ENCODE measurements at places on chromosomes 13 and 19.

DNA sequence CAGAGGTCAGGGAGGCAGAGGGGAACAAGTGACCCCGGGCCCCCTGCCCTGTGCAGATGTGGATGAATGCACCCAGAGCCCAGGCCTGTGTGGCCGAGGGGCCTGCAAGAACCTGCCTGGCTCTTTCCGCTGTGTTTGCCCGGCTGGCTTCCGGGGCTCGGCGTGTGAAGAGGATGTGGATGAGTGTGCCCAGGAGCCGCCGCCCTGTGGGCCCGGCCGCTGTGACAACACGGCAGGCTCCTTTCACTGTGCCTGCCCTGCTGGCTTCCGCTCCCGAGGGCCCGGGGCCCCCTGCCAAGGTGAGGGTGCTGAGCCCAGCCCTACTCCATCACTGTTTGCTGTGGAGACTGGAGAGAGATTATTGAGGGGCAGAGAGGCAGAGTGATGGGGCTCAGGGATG lies 9.9 kb downstream of the LTBP4 start:
- DNase-seq = no peak

DNA sequence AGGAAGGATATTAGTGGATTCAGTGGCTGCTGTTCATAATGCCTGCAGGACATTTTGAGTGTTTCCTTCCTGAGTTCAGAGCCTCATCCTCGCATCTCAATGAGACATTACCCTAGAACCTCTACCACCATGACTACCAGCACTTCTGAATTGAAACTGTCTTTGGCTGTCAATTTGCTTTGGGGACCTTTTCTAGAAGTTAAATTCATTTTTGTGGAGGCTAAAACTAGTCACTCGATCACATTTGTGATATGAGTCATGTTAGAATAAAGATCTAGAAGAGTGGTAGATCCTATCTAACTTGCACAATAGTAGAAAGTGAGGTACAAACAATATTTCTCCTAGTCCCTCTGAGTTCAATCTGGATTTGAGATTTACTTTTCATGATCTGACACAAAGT lies 124.9 kb downstream of the KCNRG start:
- no peak for DNase-seq

DNA sequence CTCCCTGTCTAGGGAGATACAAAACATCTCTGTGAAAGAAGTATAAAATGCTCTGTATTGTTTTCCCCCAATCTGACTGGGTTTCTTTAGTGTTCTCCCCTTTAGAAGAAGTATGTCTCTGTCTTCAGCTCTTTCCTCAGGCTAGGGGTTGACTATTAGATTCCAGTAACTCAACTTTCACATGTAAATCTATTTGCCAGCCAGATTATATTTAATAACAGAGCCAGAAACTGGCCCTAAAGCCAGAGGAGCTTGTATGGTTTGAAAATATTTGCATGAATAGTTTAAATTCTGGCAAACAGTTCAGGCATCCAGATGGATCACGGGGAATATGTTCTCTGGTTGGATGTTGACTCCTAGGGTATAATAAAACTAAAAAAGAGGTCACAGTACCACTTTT lies 22.3 kb upstream of the CYSLTR2 start:
- DNase-seq = no peak

DNA sequence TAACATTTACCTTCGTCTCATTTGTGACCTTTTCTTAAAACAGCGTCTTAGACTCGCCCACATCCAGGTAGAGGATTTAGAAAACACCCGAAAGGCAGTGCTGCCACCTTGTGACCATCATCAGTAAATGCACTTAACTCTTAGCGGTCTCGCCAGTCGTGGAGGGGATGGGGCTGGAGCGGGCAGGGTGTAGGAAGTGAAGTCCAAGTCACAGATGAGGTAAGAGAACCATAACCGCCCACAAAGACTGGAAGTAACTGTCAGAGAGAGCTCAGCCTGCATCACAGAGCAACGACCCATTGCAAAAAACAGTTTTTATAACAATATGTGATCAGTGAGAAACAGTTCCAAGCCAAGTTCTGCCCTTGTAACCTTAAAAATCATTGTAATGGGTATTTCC lies 10.7 kb upstream of the CEACAM3 start:
- peak; percentile 79 for DNase-seq

DNA sequence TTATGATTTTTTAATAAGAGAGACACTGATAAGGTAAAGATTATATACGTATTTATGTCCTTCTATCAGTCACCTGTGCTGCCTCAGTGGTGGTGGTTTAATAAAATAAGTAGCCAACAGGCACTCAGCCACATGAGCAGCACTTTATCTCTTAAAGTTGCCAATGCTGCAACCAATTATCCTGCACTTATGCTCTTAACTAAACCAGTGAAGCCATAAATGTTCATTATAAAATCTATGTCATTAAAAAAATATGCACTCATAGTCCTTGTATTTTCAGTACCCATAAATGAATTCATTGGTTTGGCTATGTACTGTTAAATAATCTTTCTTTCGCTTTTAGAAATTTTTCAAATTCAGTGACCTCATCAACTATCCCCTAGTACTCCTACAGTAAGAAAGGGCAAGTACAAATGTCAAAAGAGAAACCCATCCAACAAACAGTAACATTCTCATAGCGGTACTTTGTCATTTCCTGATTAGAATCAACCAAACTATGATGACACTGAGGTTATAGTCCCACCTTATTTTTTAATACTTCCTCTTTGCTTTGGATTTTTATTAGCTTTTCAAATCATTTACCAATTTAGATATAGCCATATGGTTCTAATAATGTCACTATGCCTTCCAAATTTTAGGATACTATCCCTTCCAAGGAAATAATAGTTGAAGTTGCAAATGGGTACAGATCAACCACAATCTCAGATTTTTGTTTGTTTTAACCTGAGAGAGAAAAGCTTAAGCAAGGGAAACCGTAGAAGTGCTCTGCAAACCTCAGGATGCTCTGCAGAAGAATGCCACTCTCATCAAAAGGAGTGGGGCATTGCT lies 190.9 kb downstream of the KLF12 start:
- DNase-seq = no peak

GRCh38 chr19:50203281-50204080 lies at the start of gene MYH14:
MYH14 (plus strand) TSS chr19:50203622; CDS start chr19:50210366, 6,744 bp downstream.
- peak; percentile 99 for DNase-seq

DNA sequence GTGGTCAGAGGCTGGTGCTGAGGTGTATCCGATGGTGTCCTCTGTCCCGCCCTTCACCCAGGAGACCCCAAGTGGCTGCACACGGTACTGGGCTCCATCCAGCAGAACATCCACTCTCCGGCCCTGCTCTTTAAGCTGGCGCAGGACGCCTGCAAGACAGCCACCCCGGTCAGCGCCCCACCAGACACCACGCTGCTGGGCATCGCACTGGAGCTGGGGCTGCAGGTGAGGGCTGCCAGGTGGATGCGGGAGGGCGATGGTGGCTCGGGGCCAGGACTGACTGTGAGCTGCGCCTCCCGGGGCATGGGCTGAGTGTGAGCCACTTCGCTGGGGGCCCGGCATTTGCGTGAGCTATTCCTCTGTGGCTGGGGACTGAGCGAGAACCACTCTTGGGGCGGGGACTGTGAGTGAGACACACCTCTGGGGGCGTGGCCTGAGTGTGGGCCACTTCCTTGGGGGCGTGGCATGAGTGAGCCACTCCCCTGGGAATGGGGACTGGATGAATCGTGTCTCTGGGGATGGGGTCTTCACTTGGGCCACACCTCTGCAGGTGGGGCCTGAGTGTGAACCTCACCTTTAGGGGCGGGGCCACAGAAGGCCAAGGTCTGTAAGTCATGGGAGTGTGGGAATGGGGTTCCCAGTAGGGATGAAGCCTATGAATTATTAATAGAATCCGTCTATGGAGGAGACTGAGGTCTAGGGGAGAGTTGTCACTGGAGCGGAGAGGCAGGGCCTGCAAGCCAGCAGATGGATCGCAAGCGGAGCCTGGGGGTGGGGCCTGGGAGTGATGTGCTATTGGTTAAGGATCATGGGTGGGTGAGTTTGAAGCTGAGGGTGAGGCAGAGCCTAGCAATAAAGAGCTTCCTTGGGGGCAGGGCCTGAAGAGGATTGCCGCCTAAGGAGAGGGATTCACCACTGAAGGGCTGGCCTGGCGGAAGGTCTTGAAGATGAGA lies 30.5 kb downstream of the ZSWIM4 start:
- DNase-seq = peak; percentile 83

DNA sequence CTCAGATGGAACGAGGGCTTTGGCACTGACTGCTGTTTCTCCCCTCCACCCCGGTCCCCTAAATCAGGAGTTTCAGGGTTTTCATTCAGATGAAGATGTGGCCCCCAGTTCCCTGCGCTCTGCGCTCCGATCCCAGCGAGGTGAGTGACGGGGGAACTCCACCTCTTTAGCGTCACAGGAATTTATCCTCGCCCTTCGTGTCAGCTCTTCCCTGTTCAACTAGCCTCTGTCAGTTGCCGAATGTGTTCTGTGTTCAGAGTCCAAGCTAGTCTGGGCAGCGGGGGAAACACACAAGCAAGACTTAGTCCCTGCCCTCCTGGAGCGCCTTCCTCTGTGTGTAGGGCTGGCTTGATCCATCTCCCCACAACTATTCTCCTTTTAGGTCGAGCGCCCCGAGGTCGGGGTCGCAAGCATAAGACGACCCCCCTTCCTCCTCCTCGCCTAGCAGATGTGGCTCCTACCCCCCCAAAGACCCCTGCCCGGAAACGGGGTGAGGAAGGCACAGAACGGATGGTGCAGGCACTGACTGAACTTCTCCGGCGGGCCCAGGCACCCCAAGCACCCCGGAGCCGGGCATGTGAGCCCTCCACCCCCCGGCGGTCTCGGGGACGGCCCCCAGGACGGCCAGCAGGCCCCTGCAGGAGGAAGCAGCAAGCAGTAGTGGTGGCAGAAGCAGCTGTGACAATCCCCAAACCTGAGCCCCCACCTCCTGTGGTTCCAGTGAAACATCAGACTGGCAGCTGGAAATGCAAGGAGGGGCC lies 1.8 kb downstream of the KMT2B start:
- no peak for DNase-seq

DNA sequence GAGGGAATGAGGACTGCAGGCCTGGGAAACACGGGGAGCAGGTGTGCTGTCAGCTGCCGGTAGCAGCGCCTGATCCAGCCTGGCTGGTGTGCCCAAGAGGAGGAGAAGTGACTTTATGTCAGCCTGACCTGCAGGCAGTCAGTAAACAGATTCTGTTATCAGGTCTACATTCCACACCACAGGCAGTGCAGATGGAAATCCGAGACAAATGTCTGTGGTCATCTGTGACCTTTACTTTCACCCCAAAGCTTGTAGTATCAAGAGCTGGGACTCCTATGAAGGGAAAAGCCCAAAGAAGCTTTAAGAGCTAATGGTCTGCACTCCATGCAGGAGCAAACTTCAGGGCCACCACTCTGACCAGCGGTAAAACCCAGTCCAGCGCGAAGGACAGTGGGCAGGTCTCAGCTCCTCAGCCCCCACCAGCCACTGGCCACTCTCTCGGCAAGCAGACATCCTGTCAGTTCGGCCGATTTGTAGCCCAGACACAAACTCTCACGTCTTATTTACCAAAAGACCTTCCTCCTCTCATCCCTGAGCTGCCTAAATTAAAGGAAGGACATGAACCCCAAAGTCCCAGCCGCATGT lies 7.7 kb downstream of the EPS15L1 start:
- DNase-seq = no peak

DNA sequence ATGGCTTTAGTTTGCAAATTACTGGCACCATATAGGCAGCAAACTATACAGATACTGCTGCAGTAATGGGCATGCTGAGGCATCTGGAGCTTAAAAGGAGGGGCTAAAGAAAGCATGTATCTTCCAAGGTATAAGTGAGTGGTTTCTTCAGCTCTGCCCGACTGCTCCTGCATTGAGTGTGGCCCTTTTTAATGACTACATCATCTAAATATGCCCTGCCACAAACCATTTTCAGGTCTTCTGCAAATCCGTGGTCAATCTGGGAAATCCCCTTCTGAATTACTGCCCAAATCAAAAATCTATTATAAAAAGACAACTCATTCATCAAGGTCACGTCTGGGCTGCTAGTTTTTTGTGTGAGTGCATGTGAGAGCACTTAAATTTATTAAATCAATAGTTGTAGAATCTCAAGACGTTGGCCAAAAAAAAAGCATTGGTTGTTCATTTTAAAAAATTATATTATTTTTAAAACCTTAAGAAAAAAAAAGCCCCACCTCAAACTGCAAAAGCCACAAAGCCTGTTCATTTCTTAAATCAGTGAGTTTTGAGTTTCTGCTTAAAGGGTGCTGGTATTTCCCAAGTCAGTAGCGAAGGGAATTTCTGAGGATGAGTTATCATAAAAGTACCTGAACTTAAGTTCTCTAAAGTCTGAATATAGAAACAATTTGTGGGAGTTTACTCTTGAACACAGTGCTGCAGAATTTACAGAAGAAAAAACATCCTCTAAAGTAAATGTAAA lies 16.3 kb downstream of the LCP1 start:
- no peak for DNase-seq

GRCh38 chr19:45275370-45275971 lies 24.4 kb downstream of the MARK4 start:
- no peak for DNase-seq

DNA sequence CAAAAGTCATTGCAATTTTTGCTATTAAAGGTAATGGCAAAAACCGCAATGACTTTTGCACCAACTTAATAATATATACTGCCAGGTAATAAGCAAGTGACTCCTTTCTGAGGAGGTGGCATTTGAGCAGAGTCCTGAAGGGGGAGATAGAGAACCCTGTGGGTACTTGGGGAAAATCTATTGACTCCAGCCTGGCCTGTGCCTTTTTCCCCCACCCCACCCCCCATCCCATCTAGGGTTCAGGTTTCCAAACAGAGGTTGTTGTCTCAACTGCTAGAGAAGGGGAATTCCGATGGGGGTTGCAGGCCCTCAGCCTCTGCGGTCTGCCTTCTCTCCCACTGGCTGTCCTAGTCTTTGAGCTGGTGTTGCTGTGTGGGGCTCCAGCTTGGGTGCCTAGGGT lies 11.5 kb downstream of the S1PR2 start:
- DNase-seq = peak; percentile 61

DNA sequence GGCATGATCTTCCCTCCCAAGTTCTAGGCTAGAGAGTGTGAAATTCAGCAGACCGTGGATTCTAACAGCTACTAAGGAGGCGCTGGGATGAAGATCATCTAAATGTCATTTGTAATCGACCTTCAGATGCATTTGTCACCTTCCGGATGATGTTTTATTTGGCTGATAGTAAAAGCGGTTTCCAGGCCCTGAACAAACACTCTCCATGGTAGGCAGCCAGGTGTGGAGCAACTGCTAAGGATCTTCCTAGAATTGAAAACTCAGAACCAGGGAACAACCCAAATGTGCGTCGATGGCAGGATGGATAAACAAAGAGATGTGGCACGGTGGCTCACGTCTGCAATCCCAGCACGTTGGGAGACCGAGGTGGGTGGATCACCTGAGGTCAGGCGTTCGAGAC lies 107.2 kb upstream of the CACNA1A start:
- DNase-seq = no peak

GRCh38 chr13:73521985-73522524 lies 463.2 kb downstream of the KLF5 start:
- no peak for DNase-seq

DNA sequence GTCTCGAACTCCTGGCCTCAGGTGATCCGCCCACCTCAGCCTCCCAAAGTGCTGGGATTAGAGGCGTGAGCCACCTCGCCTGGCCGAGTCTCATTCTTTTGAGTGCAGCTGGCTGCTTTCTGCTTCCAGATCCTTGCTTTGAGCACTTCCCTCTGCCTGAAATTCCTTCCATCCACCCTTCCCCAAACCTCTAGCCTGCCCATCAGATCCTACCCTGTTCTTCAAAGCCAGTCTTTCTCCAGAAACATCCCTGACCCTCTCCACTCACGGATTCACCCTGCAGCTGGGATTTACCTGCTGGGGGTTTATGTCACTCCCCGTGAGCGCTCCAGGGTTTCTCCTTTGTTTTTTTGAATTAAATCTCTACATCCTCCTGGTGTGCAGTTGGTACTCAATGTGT lies 13.1 kb upstream of the NPAS1 start:
- no peak for DNase-seq
